ENCODE measurements at places on chromosomes 4 and X.

GRCh38 chr4:38365261-38365660 is 298.7 kb upstream of the KLF3 start:
- no peak for DNase-seq

GRCh38 chr4:7507381-7507780 is 72.7 kb upstream of the PSAPL1 start:
- no peak for DNase-seq

GRCh38 chr4:186553717-186554116 is 1.6 kb downstream of the MTNR1A start:
- no peak for DNase-seq

GRCh38 chr4:185096032-185096653 is 46.9 kb upstream of the SLC25A4 start:
- DNase-seq: no peak

DNA sequence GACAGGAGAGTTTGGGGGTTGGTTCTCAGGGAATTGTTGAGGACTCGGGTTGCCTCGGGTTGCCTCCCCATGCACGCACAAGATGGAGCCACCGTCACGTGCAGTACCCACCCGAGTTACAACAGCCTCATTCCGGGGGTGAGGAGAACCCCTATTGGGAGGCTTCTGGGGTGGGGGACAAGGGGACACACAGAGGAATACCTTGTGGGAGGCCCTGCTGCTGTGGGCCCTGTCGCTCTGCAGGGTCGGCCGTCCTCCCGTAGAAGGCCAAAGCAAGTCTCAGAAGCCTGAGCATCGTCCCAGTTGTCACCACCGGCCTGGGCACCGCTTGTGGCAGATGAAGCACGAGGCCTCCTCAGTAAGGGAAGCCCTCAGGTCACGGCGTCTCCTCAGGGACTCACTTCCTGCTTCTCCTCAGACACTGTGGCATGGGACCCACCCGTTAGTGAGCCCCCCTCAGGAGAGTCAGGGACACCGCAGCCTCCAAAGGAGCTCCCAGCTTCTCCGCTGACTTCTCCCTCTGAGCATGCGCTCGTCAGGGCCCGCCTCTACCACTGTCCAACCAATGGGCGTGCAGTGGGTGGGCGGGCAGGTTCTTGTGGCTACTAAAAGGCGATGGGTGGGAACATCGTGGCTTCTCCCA is at the start of gene CT55:
TSS of gene CT55 (minus strand) at position 522 of the 643 bp plus-strand sequence. CDS start at position 295, 227 bp downstream.
- DNase-seq: no peak

DNA sequence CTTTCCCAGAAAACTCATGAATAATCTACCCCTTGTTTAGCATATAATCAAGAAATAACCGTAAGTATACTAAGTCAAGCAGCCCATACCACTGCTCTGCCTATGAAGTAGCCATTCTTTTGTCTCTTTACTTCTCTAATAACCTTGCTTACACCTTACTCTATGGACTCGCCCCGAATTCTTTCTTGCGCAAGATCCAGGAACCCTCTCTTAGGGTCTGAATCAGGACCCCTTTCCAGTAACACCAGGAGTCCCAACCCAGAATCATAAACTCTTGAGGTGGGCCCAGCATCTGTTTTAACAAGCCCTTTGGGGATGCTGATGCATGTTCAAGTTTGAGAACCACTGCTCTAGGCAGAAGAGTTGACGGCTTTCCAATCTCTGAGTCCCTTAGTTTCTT is 119.6 kb downstream of the BEND2 start:
- DNase-seq: no peak

DNA sequence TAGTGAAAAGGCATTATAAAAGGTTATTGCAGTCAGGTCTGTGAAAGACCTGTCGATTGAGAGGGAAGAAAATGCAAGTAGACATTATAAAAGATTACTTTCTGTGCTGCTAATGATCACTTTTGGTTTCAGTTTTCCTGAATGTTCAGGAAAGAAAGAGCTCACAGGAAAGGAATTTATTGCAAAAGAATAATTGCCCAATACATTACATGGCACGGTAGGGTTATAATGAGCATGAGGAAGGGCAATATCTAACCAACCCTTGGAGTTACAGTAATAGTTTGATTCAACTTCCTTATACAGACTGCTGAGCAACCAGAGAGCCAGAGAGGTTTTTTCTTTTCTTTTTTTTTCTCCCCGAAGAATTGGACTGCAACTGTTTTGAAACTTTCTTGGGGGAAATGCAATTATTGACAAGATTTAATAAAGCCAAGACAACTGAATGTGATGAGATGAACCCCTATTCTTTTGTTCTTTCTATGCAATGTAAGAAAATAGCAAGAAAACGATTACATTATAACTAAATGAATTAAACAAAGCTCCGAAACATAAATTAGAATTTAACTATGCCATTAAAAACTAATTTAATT is 247.0 kb downstream of the C4orf33 start:
- no peak for DNase-seq

DNA sequence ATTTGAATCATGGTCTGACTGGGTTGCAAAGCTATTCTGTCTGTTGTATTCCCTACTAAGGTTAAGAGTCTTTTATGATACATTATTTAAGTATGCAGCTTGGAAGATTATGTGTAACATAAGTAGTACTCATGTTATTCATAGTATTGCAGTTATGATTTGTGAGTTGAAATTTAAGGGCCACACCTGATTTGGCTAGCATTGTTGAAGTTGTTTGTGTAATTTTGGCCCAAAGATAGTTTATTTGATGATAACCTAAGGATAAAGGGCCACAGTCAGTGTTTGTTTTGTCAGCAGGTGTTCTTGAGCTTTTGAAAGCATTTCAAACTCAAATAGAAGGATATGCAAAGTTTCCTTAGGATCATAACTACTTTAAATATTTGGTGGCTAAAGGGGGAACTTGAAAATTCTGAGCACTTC is 38.9 kb downstream of the NUDT9 start:
- no peak for DNase-seq

- no peak for DNase-seq
These were observed 26.2 kb upstream of the TMPRSS11D start for GRCh38 chr4:67909905-67910584.

DNA sequence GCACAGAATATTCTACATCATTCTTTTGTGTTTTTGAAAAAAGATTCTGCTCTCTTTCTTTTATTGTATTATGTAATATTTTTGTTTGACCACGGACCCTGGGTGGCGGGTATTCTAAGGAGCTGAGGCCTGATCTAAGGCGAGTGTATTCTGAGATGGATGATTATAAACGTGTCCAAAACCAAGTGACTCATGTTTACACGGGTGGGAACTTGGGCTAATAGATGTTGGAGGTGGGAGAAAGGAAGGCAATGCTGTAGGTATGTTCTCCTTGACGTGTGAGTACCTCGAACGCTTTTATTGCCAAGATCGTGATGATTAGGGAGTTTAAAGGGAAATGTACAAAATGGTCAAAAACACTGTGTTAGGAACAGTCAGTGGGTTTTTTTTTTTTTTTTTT is 188.9 kb upstream of the FAT1 start:
- no peak for DNase-seq

GRCh38 chr4:87392183-87392582 is 1.2 kb upstream of the HSD17B11 start:
- no peak for DNase-seq

All from activated T-cell treated with anti-CD3 and anti-CD28 coated beads, Interleukin-2, amount 50 U/mL, for 24 hours (primary cell).